ENCODE measurements at places on chromosomes 2 and 18.

DNA sequence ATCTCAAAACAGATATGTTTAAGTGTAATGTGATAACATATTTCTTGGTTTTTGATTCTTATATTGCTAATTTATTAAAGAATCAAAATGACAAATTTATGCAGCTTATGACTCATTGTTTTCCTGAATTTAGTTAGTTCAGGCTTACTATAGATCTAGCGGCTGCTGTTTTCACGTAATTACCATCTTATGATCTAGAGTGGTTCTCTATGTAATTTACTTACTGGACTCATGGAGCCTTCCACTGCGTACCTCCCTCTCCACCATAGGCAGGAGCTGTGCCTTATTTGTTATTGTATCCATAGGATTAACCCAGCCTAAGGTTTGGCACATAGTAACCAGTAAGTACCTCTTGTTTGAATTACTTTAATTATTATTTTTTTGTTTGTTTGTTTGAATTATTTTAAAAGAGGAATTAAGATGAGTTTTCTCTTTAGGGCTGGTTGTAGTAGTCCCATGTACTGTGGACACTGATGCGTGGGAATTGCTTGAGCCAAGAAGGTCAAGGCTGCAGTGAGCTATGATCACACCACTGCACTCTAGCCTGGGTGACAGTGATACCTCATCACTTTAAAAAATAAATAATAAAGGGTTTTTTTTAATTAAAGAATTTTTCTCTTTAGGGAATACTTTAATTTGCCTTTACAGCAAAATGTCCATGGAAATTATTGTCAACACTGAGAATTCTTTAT, 165.5 kb downstream of the PHLPP1 start:
- DNase-seq: no peak

GRCh38 chr2:236639461-236640235, 70.0 kb downstream of the ACKR3 start:
- DNase-seq: no peak

- no peak for DNase-seq
These were observed 53.9 kb upstream of the SETBP1 start for GRCh38 chr18:44626807-44627206.

DNA sequence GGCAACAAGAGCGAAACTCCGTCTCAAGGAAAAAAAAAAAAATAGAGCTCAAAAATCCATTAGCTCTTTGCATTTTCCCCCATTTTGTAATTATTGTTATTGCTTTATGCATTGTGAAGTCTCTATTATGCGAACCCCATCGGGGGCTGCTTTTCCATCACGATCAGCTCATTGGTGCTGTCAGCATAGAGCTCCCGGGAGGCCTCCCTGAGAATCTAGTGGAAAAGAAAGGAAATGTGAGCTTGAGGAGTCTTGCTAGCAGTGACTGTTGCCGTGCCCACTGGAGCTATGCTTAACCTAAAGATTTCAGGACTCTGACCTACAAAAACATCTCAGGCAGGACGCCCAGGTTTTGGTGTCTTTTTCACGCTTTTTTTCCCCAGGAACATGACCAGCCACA, 102.6 kb upstream of the NDUFV2 start:
- no peak for DNase-seq

DNA sequence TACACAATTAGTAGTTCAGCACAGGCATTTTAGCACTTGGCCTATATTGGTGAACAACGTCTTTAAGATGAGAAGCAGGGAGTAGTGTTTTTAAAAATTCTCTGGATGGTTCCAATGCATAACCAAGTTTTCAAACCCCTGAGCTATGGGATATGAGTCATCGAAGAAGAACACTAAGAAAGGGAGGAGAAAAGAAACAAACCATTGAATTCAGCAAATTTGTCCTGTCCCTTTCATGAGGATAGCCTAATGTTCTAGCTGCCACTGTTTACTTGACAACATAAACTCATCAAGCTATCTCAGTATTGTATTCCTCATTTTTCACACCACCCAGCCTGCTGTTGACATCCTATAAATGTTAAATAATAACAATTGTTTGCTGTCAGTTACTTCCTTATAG, 158.0 kb downstream of the BARD1 start:
- DNase-seq: no peak

Measured in left cardiac atrium (tissue), 4 donors.